H4 (cell line): ENCODE measurements at places on chromosomes 12 and 14. TPM values are rescaled to one million over a fixed set of nuclear protein-coding genes. Genes with fewer than 3 reads are reported as not detected.

SYCP3 gene
- total RNA-seq: not detected in 2 replicates

SYT1 gene
- 5.5 and 5.9 TPM in 2 replicates for total RNA-seq

HVCN1 gene
- total RNA-seq: 1.6 TPM in 1 of 2 replicates, not detected in the other

PRB2 gene
- total RNA-seq: not detected in 2 replicates

SERPINA9 gene
- total RNA-seq: not detected in 2 replicates

SLC6A15 gene
- total RNA-seq: 12.9 and 23.4 TPM in 2 replicates

POTEM gene
- total RNA-seq: not detected in 2 replicates

TAOK3 gene
- 14.1 and 24.1 TPM in 2 replicates for total RNA-seq

RPS26 gene
- 1,414 and 1,870 TPM in 2 replicates for total RNA-seq

TEX22 gene
- total RNA-seq: 0.04 TPM in 1 of 2 replicates, not detected in the other

SLC8A3 gene
- total RNA-seq: not detected in 2 replicates

KNTC1 gene
- total RNA-seq: 17.9 and 31.4 TPM in 2 replicates

FOS gene
- 21.5 and 22.0 TPM in 2 replicates for total RNA-seq

SERPINA3 gene
- total RNA-seq: 0.35 and 0.56 TPM in 2 replicates

HCAR2 gene
- 0.31 TPM in 1 of 2 replicates, not detected in the other for total RNA-seq

TSPAN8 gene
- 1.2 and 1.9 TPM in 2 replicates for total RNA-seq

GOLGA3 gene
- 21.1 and 37.3 TPM in 2 replicates for total RNA-seq

SETD1B gene
- total RNA-seq: 1.2 and 2.1 TPM in 2 replicates
